ENCODE measurements at places on chromosomes 5 and 9. TPM values are rescaled to one million over a fixed set of nuclear protein-coding genes. Genes with fewer than 3 reads are reported as not detected.
A peak's percentile ranks its signal among the peaks of the same experiment; 100 is the strongest.

DNA sequence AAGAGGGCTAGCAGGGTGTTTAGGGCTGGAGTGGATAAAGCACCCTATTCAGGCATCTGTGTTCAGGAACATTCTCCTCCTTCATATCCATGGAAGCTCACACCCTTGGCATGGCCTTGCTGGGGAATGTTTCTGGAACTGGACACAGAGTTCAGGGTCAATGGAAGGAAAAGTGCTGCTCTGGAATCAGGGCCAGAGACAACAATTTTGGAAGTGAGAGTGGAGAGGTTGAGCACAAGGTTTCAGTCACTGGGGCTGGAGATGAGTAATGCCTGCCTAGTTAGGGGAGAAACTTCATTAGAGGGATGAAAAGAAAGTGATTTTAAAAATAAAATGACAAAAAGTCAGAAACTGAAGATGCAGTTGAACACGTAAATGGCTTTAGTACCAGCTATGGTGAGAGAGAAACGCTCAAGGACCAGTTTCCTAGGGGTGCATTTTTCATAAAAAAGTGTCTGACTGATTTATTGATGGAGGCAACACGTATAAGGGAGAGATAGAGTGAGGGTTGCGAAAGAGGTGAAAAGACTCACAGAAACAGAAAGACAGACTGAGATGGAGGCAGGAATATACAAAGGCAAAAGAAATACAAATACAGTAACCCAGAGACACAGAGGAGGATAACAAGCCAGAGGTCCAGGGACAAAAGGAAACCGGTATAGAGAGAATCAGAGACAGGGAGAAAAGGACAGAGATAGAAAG is 8.0 kb upstream of the TNFSF15 start:
- DNase-seq, result no peak

DNA sequence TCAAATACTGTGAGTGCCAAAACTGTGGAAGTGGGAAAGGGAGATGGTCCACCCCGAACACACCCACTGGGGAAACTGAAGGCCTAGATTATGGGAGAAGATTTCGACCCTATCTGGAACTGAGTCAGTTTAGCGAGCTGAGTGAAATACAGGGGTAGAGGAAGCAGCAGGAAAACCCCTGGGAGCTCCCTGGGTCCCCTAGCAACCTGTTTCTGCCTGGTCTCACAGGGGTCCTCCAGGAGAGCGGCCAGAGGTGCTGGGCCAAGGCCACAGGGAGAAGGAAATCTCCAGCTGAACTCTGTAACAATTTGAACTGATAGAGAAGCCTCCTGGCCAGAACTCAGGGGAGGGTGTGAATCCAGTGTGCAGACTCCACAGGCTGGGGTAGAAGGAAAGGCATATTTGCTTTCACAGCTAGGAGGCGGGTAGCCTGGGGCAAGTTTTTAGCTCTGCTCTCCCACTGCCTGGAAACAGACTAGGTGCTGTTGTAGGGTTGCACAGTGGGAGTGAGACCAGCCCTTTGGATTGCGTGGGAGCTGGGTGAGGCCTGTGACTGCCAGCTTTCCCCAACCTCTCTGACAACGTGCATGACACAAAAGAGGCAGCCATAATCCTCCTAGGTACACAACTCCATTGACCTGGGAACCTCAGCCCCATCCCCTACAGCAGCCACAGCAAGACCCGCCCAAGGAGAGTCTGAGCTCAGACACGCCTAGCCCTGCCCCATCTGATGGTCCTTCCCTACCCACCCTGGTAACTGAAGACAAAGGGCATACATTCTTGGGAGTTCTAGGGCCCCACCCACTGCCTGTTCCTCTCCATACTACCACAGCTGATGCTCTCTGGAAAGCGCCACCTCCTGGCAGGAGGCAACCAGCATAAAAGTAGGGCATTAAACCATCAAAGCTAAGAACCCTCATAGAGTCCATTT is 78.8 kb upstream of the GPBP1 start:
- no peak for DNase-seq

DNA sequence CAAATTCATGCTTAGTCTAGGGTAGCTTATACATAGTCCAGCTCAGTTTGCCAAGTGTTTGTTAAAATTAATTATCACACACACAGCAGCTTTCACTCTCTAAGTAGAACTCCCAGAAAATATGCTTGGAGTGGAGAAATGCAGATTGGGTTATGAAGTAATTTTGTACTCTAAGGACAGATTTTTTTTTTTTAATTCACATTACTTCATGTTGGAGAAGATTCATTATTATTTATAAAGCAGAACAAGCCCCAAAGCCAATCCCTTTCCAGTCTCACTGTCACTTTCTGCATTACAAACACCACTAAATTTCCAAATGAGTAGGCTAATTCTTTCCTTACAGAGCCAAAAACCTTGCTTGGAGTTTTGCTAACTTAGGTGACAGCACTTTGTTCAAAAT is 11.7 kb upstream of the C9orf72 start:
- DNase-seq, result no peak

DNA sequence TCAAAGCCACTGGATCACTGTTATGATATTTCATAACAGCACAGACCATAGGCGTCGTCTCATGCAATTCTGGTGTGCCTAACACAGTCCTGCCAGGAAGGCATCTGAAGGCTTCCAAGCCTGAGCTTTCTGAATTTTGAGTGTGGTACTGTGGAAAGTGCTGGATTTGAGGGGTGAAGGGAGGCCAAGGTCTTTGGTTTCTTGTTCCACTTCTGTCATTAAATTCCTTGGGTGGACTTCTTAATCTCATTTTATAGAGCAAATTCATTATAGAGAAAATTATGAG is 441.3 kb upstream of the PIK3R1 start:
- DNase-seq, result no peak

- DNase-seq, result no peak
These were observed 43.0 kb downstream of the NUDT12 start for GRCh38 chr5:103519550-103519949.

GRCh38 chr9:92185096-92185495 is 69.9 kb upstream of the SPTLC1 start:
- no peak for DNase-seq

DNA sequence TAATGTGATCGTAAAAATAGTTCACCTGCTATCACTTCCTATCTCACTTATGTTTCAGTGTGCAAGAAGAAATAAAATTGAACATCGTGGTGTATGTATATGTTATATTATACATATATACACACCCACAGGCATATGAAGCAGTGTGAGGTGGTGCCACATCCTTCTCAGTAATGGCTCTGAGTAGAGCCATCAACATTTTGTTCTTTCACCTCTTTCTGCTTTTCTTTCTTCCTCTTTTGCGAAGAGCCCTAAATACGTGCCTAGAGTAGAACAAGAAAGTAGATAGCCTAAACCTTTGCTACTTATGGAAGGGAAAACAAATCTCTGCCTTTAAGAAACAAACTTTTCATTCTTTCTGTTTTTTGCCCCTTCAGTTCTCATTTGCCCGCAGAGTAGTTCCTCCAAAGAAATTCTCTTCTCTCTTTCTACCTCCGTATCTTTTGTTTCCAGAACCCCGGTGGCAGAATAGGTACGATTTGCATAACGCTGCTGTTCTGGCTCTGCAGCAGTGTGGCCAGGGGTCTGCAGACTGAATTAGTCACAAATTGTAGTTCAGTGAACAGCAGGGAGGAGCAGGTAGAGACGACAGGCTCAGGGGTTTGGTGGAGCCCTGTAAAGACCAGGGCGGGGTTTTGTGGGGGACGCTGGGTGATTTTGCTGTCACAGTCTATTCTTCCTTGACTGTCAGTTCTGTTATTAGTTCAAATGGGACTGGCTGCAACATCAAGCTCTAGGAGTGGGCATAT is 40.5 kb upstream of the PJA2 start:
- DNase-seq, result no peak

DNA sequence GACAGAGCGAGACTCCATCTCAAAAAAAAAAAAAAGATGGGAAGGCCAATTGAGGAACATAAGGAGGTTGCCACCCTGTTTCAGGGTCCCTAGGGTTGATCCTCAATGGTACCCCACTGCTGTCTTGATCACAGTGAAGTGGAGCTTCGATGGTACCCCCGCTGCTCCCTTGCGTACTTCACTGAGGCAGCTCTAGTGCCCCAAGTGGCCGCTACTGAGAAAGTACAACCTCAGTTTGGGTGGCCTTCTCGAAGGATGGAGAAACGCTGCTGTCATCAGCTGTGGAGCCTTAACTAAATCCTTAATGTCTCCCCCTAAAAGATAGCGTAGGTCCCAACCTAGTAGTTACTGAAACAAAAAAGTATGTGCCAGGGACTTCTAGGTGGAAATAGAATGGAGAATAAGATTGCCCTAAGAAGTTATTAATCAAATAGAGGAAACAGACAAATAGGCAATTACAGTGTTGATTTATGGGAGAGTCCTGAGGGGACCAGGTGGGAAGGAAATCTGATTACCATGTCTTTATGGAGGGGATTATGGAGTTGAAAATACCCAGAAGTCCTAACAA is 6.3 kb downstream of the TESK1 start:
- DNase-seq, result peak; percentile 18

Gene KCNV2
- not detected for total RNA-seq

- DNase-seq, result no peak
These were observed 91.9 kb upstream of the CEP78 start for GRCh38 chr9:78144008-78144381.

Gene ADAMTS12
- 0.15 TPM for total RNA-seq

DNA sequence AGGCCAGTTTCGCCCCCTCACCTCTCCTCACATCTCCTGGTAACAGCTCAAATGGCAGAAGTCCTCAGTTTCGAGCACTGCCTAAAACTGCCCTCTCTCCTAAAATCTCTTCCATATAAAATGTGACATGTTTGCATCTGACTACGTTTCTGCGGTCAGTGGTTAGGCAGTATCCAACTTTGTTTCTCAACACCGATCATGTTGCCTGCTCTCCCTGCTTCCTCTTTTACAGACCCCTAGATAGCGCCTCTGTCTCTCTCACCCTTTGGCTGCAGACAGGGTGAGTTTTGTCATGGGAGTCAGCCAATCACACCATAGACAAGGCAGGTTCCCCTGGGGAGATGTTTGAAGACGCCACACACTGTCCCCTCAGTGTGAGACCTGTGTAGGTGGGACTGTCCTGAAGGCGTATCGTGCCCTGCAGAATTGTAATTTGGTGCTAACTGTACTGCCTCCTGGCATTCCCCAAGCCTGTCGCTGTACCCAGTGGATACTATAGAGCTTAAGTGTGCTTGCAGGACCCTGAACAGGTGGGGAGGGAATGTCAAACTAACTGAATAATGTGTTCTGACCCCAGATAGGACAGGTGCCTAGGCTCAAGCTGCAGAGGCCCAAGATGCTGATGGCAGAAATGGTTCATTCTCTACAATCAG is 1.1 kb downstream of the HEXB start:
- no peak for DNase-seq

DNA sequence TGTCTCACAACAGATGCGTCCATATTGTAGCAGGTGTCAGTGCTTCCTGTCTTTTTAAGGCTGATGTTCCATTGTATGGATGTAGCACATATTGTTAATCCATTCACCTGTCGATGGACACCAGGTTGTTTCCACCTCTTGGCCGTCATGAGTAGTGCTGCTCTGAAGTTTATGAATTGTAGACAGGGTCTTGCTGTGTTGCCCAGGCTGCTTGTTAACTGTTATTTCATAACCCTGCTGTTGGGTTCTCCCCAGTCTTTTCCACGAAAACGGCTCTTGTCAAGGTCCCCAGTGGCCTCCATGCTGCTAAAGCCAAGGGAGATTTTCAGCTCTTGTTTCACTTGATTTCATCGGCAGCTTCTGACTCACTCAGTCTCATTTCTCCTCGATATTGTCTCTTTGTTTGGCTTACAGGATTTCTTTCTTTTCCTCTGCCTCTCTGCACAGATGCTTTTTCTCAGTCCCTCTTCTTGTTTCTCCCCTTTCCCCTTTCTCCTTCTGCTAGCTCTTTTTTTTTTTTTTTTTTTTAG is 12.1 kb upstream of the PSD2 start:
- no peak for DNase-seq

DNA sequence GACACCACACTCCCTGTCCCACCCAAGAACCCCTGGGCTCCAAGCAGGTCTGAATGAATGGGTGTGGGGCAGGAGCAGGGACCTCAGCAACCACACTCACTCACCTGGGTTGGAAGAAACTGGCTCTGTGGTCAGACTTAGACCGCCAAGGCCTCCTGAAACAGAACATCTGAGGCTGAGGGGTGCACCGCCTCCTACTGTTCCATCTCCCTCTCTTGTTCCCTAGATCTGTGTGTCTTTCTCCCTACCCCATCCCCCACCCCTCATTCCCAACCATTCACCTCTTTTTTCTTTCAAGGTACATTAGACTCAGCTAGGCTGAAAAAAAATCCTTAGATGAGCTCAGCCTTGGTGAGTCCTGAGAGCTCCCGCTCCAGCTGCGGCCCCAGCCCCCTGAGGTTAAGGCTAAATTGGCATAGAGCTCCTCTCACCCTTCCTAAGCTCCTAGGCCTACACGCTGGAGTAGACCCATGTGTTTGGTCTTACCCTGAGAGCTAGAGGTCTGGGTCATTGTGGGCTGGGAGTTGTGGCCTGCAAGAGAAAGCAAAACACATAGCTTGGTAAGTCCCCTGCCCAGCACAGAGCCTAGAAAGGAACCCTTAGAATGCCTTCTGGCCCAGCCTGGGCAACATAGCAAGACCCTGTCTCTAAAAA is 4.8 kb downstream of the ECSCR start:
- DNase-seq, result no peak
